ENCODE measurements at places on chromosomes 6 and 20.

DNA sequence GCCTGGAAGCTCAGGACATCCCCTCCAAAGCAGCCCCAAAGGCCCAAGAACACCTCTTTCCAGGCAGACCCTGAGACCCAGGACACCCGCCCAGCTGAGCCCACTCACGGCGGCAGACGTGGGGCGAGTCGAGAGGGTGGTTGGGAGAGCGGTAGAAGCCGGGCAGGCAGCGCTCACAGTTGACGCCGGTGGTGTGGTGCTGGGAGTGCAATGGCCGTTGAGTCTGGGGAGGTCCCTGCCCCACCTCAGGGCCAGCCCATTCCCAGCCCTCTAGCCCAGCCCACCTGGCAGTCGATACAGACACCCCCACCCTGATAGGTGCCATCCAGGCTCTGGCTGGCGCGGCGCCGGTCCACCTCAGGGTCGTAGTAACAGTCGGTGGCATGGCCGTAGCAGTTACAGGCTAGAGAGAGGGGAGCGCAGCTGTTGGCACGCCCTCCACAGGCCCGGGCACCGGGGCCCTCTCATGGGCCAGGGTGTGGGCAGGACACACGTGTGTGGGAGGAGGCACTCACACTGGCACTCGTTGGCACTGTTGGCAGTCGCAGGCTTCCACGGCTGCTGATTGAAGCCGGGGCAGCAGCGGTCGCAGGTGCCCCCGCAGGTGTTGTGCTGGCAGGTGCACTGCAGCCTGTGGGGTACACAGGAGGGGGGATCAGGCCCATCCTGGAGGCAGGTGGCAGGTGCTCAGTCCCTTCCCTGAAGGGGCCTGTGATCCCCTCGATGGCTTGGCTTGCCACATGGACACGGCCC, 20.5 kb downstream of the LAMA5 start:
- DNase-seq, result no peak

- DNase-seq, result no peak
Observed at GRCh38 chr6:159089909-159090308, 45.1 kb upstream of the TAGAP start.

DNA sequence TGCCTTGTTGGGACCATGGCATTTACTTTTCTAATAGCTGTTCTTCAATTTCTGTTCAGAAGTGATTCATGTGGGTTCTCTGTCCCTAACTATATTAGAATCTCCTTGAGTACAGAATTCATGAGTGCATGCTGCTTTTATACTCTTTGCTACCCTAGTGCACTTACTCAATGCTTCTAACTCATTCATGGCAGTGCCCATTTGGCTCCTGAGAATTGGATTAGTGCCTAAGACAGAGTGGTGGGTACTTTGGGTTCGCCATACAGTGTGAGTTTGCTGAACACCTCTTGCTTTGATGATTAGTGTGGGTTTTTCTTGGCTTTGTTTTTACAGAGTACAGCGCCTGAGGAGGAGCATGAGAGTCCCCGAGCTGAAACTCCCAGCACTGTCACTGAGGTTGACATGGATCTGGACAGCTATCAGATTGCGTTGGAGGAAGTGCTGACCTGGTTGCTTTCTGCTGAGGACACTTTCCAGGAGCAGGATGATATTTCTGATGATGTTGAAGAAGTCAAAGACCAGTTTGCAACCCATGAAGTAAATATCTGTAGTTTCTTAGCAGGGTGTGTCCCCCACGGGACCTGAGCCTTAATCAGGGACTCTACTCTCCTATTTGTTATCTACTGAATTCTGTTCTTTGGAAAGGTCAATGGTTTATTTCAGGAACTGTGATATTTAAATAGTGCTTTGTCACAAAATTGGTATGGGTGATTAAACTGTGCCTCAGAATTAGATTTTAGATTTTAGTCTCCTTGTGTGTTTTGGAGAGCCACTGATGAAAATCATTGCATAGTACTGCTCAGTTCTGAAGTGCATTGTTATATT, 150.7 kb downstream of the UTRN start:
- no peak for DNase-seq

- no peak for DNase-seq
Observed at GRCh38 chr6:135014353-135014832, 40.2 kb downstream of the HBS1L start.

DNA sequence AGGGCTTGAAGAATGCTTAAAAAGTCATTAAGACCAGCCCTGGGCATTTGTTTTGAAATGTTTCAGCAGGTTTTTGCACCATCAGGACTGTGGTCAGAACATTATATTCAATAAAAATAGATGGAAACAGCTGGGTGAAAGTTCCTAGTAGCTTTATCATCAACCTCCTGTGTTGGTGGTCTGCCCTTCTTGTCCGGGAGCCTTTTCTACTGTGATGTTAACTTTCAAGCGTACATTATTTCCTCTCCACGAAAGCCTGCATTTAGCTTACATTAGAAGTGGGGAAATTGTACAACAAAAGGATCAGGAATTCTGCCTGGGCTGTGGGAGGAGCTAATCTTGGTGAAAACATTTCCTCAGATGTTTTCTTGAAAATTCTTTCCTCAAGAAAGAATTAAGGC, 71.1 kb downstream of the LAMA4 start:
- DNase-seq, result no peak

- DNase-seq, result no peak
Observed at GRCh38 chr6:129331450-129332138, 378.4 kb downstream of the ARHGAP18 start.

DNA sequence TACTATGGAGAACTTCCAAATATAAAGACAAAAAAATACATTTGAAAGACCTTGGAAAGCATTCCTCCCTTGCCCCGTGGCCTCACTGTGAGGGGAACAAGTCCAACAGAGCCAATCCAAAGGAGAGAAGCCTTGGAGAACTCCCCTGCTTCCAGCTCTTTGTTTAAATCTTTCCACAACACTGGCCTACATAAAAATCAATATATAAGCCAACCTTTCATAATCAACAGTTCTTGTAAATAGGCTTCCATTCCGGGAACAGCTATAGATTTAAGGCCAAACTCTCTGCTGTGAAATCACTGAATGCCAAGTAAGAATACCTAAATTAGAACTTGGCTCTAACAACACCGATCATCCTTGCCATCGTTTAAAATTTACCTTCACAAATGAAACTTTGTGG, 242.1 kb downstream of the HACE1 start:
- DNase-seq, result no peak

DNA sequence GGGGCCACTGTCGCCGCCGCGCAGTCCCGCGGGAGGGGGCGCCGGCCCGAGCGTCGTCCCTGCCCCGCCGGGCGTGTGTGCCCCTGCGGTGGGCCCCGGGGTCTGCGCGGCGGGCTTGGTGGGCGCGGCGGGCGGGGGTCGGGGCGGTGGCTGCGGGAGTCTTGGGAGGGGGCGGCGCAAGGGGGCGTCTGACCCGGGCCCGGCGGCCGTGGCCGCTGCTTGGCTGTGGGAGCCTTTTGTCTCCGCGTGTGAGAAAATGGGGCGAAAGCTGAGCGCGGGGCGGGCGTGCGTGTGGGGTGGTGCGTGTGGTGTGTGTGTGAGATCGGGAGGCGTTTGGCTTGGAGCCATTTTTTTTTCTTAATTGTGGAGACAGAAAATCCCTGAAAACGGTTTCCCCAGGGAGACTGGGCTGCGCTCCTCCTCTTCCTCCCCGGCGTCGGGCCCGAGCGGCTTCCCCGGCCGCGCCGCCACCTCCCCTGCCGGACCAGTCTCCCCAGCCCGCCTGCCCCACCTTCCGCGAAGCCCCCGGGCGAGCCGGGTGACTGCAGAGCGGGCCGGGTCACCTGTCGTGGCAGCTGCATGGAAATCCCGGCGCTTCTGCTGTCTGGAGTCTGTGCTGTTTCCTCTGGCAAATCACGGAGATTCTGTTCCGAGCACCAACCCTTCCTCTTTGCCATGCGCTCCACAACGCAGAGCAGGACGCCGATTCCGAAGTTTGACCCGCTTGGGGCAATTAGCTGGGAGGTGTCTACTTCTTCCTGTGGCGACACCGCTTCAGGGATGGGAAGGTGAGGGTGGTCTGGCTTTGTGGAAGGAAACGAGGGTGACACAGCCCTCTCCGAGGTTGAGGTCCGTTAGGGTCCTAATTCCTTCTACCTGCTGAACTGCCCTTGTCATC, 64.4 kb downstream of the GTF2H5 start:
- peak; percentile 65 for DNase-seq

GRCh38 chr6:161829291-161829729, 555.4 kb upstream of the AGPAT4 start:
- no peak for DNase-seq

DNA sequence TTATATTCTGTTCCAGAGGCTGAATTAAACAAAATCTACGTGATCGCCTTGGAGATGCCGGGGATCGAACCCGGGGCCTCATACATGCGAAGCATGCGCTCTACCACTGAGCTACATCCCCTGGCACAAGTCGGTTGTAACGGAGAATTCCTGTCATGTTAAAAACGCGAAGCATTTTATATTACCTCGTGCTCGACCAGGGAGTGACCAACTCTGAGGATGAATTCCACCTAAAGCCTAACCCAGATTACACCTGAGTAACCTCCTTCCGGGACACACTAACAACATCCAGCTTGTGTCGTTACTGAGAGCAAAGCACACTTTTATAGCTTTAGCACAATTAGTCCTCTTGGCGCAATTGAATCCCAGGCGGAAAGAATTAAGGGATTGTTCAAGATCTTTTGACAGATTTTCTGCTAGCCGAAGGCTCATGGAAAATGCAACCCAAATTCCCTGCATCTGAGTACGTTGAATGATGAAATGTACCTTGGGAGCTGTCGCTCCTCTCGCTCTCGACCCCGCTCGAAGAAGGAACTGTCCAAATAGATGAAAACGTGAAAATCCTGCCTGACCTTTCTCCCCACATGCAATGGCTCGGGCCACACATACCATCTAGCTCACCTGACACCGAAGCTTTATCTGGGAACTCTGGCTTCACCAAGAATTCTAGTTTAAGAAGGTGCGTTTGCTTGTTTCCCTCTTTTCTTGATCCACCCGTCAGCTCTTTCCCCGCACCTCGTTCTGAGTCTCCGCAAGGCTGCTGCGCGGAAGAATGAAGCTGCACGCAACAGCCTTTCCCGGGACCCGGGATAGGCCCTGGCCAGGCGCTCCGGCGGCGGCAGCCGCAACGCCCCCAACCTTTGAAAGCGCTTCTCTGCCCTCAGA, 148.3 kb downstream of the GPX5 start:
- peak; percentile 83 for DNase-seq

- DNase-seq, result no peak
Observed at GRCh38 chr6:64502801-64503200, 867.2 kb downstream of the PHF3 start.

GRCh38 chr20:5191829-5192569, 65.2 kb downstream of the CDS2 start:
- DNase-seq, result peak; percentile 24

GRCh38 chr6:89255417-89255816, 38.3 kb upstream of the GABRR1 start:
- DNase-seq, result no peak

DNA sequence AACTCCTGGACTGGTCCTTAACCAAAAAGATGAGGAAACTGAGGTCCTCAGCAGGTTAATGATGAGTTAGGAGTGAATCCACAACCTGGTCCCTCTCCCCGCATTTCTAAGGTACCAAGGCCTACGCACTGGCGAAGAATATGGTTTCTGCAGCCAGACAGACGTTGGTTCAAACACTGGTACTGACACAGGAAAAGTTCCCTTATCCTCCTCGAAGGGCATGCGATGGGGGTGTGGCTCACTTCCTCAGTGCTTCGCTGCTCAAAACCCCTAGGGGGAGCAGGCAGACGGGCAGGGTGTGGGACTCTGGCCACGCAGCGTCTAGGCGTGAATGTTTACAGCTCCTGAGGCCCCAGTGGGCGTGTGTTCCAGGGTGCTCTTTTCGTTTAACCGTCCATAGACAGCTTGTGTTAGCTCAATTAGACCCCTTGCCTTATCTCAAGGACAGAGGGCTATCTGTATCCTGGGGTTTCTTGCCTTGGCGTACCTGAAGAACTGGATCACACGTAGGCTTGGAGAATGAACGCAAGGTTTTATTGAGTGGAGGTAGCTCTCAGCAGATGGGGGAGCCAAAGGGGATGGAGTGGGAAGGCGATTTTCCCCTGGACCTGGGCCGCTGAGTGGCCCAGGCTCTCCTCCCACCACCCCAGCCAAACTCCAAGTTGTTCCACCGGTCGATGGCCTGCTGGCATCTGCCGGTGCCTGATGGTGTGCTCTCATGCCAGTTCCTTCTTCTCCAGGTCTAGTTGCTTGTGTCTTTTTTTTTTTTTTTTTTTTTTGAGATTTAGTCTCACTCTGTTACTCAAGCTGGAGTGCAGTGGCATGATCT, 31.8 kb upstream of the PTPN1 start:
- peak; percentile 81 for DNase-seq

DNA sequence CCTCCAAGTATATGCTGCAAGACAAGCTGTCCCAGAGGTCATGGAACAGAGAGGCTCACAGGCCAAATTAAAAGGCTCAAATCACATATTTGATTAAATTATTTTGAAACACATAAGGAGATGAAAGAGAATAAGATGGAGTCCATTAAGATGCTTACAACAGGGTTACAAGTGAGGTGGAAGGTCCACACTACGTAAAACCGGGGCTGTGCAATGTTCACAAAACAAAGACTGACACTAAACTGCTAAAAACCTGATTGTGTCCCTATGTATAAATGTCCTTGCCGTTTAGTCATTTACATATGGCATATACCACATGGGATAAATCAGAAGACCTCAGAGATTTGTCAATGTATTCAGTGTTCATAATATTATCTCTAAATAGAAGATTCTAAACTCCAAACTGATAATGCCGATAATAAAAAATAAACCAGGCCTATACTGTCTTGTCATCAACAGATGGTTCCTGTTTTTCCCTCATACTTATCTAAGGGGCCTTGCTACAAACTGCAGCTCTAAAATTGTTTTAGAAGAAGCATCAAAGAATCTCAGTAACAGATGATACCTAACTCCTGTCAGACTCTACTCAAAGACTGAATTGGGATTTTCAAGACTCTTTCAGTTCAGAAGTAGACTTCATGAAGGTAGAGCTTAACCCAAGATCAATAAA, 51.8 kb upstream of the RIPOR2 start:
- no peak for DNase-seq

- no peak for DNase-seq
Observed at GRCh38 chr20:44532981-44533331, 11.1 kb upstream of the SERINC3 start.

DNA sequence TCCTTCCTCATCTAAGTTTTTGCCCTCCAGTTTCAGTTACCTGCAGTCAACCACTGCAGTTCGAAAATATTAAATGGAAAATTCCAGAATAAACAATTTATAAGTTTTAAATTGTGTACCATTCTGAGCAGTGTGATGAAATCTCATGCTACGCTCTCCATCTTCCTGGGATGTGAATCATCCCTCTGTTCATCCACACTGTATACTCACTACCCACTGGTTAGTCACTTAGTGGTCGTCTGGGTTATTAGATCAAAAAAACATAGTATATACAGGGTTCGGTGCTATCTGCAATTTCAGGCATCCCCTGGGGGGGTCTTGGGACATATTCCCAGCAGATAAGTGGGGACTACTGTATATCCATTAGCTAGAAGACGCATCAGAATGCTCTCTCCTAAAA, 151.9 kb upstream of the SLC22A16 start:
- no peak for DNase-seq

All from WERI-Rb-1 (cell line).